ENCODE measurements at places on chromosomes 1 and 21. TPM values are rescaled to one million over a fixed set of nuclear protein-coding genes. Genes with fewer than 3 reads are reported as not detected.
A peak's percentile ranks its signal among the peaks of the same experiment; 100 is the strongest.

GRCh38 chr1:39214714-39214997 lies 10.2 kb downstream of the MACF1 start:
- H3K4me1 ChIP-seq = peaks cover 41% of the 10 kb centered on the region
- no peak for DNase-seq
- no peaks in the 10 kb centered on the region for H3K27me3 ChIP-seq
- no peaks in the 10 kb centered on the region for H3K36me3 ChIP-seq
- peak overlapping the region; percentile 47 for H3K4me3 ChIP-seq

DNA sequence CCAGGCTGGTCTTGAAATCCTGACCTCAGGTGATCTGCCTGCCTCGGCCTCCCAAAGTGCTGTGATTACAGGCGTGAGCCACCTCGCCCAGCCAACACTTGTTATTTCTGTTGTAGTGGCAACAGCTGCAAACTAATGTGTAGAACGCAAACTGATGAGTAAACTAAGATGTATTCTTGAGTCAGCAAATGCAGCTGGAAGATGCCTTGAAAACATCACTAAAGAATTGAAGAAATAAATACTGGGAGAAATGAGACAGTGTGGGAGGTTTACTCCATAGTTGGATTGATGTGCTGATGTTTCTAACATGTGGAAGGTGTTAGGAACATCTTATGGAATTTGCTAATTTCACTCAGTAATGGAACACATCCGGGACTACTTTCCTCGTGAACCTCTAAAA lies 61.3 kb upstream of the KCNE2 start:
- H3K4me1 ChIP-seq = peaks cover 14% of the 10 kb centered on the region
- no peak overlapping the region for H3K27ac ChIP-seq
- DNase-seq = no peak
- no peaks in the 10 kb centered on the region for H3K27me3 ChIP-seq

DNA sequence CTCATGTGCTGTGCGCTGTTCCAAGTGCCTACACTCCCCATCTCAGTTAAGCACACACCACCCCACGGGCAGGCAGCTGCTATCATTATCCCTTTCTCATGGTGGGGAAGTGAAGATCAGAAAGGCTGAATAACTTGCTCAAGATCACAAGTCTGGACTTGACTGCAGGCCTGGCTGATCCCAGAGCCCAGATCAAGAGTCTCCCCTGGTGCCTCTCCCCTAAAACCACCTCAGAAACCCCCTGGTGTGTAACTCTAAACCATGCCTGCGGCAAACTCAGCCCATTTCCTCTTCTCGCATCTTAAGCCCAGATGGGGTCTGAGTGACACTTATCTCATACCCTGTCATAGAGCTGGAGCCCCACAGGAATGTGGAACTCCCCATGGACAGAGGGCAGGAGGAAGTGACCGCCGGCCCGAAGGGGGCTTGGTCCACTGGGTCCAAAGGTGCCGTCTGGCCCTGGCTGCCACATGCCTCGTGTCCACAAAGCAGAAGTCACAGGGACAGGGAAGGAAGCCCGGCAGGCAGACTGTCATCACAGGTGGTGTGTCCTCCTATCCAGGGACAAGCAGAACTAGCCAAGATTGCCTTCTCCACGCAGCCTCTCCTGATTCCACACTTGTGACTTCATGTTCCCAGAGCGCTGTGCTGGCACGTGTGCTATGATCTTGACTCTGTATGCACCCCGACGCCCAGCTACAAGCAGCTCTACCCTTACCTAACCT lies 92.1 kb downstream of the SYF2 start:
- DNase-seq = no peak
- H3K27me3 ChIP-seq = no peaks in the 10 kb centered on the region
- no peaks in the 10 kb centered on the region for H3K36me3 ChIP-seq
- H3K4me3 ChIP-seq = no peak overlapping the region
- no peaks in the 10 kb centered on the region for H3K4me1 ChIP-seq

The COL6A1 gene
- polyA plus RNA-seq = 279 TPM

DNA sequence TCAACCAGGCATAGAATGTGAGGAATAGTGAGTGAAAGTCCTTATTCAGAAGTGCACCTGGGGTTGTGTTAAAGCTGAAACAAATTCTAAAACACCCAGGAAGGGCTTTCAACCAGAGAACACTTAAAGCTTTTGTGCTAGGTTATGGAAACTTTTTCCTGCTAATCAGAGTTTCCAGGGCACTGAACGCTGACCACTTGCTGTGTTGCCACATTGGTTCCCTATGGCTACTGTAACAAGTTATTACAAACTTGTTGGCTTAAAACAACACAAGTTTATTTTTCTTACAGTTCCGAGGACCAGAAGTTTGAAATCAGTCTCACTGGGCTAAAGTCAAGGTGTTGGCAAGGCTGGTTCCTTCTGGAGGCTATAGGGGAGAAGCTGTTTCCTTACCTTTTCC lies 300.6 kb downstream of the HHAT start:
- DNase-seq = no peak
- H3K4me3 ChIP-seq = no peak overlapping the region
- H3K36me3 ChIP-seq = no peaks in the 10 kb centered on the region
- peaks cover 14% of the 10 kb centered on the region for H3K4me1 ChIP-seq
- no peaks in the 10 kb centered on the region for H3K27me3 ChIP-seq

GRCh38 chr1:36080236-36080635 lies 3.7 kb upstream of the TEKT2 start:
- no peak overlapping the region for H3K4me3 ChIP-seq
- H3K36me3 ChIP-seq = no peaks in the 10 kb centered on the region
- no peak overlapping the region for H3K27ac ChIP-seq
- no peak for DNase-seq
- no peaks in the 10 kb centered on the region for H3K4me1 ChIP-seq
- no peaks in the 10 kb centered on the region for H3K27me3 ChIP-seq

The CHODL gene
- polyA plus RNA-seq = 2.3 TPM

DNA sequence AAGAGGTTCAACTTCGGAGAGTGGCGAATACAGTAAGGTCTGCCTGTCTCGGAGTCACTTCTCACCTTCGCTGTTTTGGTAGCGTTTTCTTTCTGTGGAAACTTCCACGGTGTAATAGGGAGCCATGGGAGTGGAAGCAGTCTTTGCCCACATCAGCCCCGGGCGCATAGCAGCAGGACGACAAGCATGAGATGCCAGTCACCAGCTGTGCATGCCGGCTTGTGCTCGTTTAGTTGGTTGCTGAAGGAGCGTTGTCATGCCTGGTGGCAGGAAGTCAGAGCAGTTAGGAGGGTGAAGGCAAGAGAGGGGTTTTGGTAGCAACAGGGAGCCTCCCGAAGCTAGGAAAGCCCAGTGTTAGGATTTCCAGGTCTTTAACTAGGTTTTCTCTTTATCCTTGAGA lies 58.8 kb downstream of the MRPS6 start:
- H3K4me1 ChIP-seq = peaks cover 62% of the 10 kb centered on the region
- peak overlapping the region; percentile 95 for H3K27ac ChIP-seq
- no peaks in the 10 kb centered on the region for H3K36me3 ChIP-seq

Data from cardiac muscle cell (in vitro differentiated cells and primary cell).